CD4-positive, alpha-beta T cell treated with Interleukin-1 beta for 1 hour (primary cell): ENCODE measurements at places on chromosomes 7 and 10.

DNA sequence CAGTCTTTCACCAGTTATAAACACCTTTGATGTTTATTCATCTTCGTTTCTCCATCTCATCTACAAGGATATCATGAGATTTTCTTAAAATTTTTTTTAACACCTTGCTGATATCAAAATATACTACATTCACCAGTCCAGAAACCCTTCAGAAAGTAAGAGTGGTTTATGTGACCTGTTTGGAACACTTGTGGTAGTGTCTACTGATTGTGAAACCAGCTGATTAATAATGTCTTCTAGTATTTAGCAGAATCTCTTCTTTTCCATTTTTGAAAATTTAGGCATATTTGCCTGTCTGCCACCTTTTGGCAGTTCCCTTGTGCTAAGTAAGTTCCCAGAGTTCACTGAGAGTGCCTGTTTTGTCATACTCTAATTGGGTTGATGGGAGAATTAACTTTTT is 18.5 kb downstream of the DLD start:
- DNase-seq = no peak

DNA sequence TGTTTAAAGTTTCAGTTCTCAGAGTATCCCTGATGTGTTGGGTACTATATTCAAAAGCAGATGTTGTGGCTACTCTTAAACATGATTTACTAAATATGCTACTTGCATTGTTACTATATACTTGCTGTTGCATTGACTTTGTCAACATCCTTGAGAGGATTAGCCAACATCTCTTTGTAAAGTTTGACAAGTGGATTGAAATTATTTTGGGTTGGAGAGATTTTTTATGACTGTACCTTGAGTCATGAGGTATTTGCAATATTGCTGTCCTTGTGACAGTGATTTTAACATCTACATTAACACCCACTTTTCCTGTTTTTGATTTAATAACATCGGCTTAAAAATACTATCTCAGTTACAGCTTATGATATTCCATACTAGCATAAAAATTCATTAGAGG is 31.9 kb downstream of the MRC1 start:
- DNase-seq = no peak

DNA sequence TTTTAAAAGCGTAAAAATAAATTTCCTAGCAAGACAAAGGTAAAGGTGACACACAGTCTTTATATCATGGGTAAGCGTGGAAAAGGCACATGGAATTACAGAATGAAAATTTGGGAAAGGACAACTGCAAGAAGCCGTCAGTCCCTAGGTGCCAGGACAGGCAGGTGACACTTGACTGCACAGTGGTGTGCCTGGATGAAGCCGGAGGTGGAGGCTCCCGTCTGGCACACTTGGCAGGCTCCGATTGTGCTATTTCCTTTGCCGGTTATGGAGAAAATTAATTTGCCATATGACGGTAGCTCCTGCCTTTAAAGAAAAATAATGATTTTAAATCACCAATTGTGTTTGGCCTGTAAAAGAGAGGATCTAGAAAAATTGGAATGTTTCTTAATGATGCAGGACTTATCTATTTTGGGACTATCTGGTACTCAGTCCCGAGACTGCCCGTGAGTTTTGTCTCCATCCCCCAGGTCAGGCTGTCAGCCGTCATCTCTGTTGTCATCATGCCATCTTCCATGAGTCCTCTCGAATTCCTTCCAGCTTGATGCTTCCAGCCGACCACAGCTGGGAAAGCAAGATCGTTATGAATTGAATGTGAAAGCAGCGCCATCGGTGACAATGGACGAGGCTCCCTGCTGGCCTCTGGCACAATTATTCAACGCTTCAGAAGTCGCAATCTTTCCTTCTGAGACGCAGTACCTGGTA is 56.2 kb upstream of the MGMT start:
- no peak for DNase-seq

DNA sequence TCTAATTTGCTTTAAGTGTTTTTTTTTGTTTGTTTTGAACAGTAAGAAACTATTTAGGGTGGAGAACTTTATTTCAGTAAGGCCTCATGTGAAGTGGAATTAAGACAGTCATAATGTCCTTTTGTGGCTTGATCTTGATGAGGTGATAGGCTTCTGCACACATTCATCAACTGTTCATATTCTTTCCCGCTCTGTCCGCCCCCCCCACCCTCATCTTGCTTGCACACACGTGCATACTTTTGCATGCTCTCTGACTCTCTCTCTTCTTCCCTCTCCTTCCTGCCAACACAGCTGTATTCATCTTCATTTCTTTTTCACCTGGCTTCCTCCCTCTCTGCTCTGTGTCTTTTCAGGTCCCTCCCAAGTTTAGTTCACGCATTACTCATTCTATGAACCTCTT is 429.6 kb downstream of the AUTS2 start:
- no peak for DNase-seq
